ENCODE measurements at places on chromosomes 13 and 19.

DNA sequence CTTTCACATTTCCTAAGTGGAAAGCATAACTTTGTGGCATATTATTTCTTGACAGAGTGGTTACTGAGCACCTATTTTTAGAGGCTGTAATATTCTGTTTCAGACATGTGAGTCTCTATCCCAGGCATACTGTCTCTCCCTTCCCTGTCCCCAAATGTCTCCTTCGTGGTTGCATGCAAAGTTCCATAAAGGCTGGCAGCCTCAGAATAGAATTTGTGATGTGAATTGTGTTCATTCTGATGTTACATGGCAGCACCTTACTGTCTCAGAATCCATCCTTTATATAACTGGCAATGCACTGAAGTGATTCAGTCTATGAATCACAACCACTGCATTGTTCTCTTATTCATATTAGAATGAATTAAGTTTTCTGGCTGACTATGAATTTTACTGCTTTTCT lies 89.0 kb upstream of the SLC7A1 start:
- DNase-seq = no peak
- H3K4me1 ChIP-seq = no peaks in the 10 kb centered on the region
- H3K27ac ChIP-seq = no peak overlapping the region

DNA sequence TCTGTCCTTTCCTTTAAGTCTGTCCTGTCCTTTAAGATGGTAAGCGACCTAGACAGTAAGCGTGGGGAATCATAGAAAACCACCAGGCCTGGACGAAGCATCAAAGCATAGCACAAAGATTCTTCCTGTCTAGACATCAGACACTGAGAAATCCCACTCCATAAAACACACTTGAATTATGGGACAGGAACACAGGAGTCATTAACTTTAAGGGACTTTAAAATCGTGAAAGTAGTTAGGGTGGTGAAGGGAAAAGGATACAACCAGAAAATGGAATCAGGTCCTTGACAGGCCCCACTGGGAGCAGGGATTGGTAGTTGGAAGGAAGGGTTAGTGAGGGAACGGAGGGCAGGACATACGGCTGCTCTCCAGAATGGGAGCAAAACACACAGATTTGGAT lies 31.6 kb upstream of the C1QTNF9 start:
- H3K36me3 ChIP-seq = peaks cover 11% of the 10 kb centered on the region
- no peak overlapping the region for H3K4me3 ChIP-seq

GRCh38 chr13:112902669-112903068 lies 66.3 kb upstream of the MCF2L start:
- H3K4me3 ChIP-seq = no peak overlapping the region
- peaks cover 10% of the 10 kb centered on the region for H3K36me3 ChIP-seq
- no peak overlapping the region for H3K27ac ChIP-seq
- H3K4me1 ChIP-seq = peaks cover 5% of the 10 kb centered on the region

DNA sequence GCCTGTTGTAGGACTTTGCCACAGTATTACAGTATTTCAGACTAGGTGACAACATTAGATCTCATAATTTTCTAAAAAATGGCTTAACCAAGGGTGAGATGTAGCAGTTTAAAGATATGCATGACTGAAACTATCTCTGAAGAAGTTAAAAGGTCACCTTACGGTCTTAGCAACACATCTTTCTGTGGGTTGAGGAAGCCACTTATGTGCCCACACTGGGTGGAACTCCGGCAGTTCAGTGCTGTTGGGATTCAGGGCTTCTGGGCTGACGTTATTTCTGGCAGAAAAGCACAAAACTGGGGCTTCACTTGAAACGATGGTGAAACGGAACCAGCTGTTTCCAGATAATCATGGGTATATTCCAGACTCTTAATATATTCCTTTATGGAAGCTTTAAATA lies 697.3 kb downstream of the PCDH9 start:
- DNase-seq = no peak
- no peaks in the 10 kb centered on the region for H3K36me3 ChIP-seq
- H3K4me1 ChIP-seq = no peaks in the 10 kb centered on the region

DNA sequence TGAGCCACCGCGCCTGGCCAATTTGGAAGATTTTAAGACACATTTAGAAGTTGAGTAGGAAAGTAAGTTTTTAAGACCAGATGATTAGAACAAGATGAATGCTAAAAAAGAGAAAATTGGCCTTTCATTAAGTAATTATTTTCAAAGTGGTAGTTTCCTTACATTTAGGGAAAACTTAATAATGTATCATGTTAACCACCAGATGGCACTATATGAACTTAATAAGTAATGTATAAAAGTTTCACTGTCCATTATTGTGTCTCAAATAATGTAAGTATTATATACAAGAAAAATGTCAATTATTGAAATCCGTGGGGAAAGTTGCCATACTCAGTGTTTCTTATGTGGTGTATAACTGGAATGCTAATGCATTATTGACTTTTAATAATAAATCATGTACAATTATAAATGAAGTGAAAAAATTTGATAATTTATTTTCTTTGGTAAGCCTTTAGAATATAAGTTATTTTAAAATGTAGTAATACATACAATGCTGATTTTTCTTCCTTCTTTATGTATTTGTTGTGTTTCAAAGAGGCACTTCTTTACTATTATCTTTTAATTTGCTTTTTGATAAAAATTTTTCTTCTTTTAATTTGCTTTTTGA lies 29.2 kb downstream of the COG6 start:
- H3K27ac ChIP-seq = no peak overlapping the region
- no peaks in the 10 kb centered on the region for H3K27me3 ChIP-seq
- no peak overlapping the region for H3K4me3 ChIP-seq
- DNase-seq = peak; percentile 7
- H3K4me1 ChIP-seq = no peaks in the 10 kb centered on the region

DNA sequence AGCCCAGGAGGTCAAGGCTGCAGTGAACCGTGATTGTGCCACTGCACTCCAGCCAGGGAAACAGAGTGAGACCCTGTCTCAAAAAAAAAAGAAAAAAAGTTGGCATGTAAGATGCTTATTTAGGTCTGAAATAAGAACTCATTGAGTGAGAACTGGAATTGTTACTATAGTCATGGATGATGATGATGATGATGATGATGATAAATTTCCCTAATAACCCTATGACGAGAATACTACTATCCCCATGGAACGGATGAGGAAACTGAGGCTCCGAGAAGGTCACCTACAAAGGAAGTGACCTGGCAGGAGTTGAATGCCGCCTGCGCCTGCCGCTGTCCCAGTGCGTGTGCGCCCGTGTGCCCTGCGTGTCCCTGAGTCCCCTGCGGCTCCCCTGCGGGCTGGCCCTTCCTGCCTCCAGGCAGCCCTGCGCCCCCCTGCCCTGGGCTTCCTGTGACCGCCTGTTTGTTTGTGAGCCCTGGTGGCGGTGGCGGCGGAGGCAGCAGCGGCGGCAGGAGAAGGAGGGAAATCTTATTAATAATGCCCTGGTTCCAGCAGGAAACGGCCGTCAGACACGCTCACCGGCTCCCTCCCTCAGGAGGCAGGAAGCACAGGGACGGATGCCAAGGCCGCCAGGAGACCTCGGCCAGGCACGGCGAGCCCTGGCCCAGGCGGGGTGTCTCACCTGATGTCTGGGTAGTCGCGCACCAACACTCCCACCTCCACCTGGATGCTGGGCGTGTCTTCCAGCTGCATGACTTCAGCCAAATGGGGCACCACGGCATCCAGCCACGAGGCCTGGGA lies 29.6 kb downstream of the EXOC3L2 start:
- no peak overlapping the region for H3K27ac ChIP-seq
- no peak overlapping the region for H3K4me3 ChIP-seq
- peaks cover 3% of the 10 kb centered on the region for H3K4me1 ChIP-seq
- peaks cover 60% of the 10 kb centered on the region for H3K27me3 ChIP-seq
- H3K36me3 ChIP-seq = no peaks in the 10 kb centered on the region

- no peak for DNase-seq
- no peaks in the 10 kb centered on the region for H3K4me1 ChIP-seq
- no peaks in the 10 kb centered on the region for H3K27me3 ChIP-seq
- H3K27ac ChIP-seq = no peak overlapping the region
These were observed 12.0 kb upstream of the TNFSF11 start for GRCh38 chr13:42561752-42562467.
